T-helper 1 cell (primary cell): ENCODE measurements at places on chromosomes 7 and 10.

- DNase-seq = peak; percentile 72
Observed at GRCh38 chr10:102835007-102835482, 2.2 kb downstream of the CYP17A1 start.

DNA sequence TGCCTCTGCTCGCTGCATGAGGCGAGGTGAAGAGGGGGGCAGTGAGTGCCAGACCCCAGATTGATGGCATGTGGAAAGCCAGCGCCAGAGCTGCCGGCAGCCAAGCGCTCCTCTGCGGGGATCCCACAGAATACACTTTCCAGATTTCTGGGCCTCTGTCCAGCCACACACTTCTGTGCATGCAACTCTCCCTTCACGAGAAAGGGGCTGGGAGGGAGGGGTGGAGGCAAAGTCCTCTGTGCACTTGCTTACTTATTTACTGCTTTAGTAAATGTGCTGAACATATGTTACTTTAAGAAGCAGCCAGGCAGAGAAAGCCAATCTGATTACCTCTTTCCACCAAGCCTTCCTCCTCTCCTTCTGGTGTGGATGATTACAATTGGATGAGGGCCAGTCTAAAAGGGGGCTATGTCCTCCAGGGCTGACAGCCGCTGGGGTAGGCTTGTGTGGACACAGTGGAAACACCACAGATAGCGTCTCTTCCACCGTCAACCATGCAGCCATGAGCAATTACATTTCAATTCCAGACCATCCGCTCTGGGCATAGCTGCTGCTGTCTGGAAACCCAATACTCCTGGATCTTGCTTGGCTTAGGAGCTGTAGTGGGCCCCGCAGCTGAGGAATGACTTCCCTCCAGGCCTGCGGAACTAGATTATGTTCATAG lies 322.8 kb upstream of the ANKRD30A start:
- no peak for DNase-seq

DNA sequence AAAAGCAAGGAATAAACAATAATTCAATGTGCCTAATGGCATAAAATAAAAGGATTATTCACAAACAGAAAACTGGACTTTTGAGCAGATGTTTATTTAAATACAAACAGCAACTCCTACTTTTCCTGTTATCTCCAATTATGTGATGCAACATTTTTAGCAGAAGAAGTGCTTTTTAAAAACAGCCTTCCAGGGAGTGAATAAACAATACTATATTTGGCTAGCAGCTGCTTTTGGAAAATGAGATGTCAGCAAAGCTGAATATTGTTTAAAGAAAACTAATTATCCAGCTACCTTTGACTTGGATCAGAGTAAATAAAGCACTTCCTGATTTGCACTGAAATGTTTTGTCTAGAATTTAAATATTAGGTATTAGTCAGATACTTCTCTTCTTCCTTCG lies 23.2 kb downstream of the CDK1 start:
- DNase-seq = no peak

GRCh38 chr7:97089771-97090170 lies 27.7 kb upstream of the SDHAF3 start:
- no peak for DNase-seq

- DNase-seq = no peak
Observed at GRCh38 chr10:132107949-132108877, 42.5 kb downstream of the JAKMIP3 start.

GRCh38 chr7:122013065-122013464 lies 131.0 kb downstream of the AASS start:
- DNase-seq = no peak

DNA sequence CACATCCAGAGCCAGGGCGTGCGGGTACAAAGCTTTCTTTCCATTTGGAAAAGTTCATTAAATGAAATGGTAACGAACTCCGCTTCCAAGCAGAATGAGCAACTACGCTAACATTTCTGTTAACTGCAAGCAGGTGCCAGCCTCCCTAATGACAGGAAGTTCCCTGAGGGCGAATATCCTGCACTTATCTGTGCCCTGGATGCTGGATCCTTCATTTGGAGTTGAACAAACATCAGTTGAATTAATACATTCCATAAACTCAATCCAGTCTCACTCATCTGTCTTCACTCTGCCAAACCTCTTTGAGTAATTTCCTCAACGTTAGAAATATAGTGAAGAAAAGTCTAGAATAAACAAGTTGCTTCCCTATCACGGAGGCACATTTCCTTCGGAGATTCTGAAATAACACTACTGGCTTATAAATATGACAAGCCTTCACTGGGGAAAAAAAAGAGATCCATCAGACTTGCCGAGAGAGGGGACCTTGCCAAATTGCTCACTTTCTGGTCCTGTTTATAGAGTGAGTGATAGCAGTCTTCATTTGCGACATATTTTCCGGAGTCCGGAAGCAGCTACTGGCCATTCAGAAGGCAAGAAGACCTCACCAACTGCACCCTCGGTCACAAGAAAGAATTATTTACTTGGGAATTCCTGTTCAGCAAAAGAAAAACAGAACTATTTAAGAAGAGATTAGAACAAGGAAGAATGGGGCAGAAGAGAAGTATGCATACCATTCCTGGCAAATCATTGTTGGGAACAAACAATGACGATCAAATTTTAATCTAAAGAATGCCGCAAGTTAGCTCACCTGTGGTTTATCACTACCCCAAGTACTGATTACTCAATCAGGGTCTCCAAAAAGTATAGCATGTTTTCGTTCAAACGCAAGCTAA lies 196.4 kb downstream of the FAM107B start:
- DNase-seq = no peak

- DNase-seq = no peak
Observed at GRCh38 chr10:101570428-101571270, 17.4 kb downstream of the POLL start.

DNA sequence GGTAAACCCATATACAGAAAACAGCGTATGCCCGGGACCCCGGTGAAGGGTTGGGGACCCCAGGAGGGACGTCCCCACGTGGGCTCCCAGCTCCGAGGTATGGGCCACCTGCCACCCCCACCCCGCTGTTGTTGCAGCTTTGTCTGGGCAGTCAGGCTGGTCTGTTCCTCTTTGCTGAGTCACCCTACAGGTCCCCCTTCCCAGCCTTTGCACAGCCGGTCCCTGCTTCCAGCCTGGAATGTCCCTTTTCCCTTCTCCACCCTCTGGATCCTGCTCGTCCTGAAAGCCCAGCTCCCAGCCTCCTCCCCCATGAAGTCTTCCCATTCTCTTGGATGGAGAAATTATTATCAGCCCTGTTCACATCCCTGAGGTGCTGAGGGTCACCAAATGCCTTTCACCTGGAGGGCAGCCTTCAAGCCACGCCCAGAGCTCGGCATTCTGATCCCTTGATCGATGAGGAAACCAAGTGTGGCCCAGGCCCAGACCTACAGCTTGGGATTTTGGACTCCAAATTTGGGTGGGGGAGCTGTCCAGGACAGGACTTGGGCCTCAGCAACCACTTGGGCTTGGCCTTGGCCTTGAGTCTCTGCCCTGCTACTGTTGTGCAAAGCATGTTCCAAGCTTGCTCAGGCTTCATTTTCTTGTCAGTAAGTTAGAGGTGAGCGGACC lies 2.6 kb downstream of the CLDN4 start:
- DNase-seq = no peak

DNA sequence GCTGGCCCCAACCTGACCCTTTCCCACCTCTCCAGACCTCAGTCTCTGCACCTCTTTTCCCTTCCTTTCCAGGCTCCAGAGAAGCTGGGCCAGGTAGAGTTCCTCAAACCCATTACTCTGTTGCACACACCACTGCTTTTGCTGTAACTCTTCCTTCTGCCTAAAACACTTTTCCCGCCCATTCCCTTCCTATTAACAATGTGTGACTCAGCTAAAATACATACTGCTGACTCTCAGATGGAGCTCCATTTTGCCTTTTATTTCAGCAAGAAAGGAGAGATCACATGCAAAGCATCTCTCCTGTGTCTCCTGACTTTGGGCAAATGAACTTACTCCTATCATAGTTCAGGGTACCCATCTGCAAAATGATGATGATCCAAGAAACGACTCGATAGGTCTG lies 201.0 kb downstream of the CALN1 start:
- no peak for DNase-seq

- DNase-seq = no peak
Observed at GRCh38 chr10:10460451-10460850, 557.2 kb upstream of the CELF2 start.

GRCh38 chr10:30238836-30239235 lies 110.2 kb downstream of the MTPAP start:
- DNase-seq = no peak

- DNase-seq = no peak
Observed at GRCh38 chr10:92850185-92850584, 1.9 kb downstream of the EXOC6 start.

GRCh38 chr10:21161090-21161625 lies 264.0 kb upstream of the NEBL start:
- DNase-seq = no peak

GRCh38 chr7:94882891-94883290 lies 24.5 kb upstream of the PPP1R9A start:
- DNase-seq = no peak

DNA sequence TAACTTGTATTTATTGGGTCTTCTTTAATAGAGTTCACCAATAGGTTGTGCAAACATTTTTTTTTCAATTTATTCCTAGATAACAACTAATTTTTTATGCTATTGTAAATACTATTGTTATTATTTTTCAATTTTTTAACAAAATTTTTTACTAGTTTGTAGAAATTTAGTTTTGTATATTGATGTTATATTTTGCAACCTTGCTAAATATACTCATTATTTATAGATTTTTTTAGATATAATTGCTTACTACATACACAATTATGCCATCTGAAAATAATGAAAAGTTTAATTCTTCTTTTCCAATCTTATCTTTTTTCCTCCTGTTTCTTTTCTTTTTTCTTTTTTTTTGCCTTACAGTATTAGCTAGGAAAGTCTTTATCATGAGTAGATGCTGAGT lies 216.9 kb downstream of the SLC25A13 start:
- DNase-seq = no peak

DNA sequence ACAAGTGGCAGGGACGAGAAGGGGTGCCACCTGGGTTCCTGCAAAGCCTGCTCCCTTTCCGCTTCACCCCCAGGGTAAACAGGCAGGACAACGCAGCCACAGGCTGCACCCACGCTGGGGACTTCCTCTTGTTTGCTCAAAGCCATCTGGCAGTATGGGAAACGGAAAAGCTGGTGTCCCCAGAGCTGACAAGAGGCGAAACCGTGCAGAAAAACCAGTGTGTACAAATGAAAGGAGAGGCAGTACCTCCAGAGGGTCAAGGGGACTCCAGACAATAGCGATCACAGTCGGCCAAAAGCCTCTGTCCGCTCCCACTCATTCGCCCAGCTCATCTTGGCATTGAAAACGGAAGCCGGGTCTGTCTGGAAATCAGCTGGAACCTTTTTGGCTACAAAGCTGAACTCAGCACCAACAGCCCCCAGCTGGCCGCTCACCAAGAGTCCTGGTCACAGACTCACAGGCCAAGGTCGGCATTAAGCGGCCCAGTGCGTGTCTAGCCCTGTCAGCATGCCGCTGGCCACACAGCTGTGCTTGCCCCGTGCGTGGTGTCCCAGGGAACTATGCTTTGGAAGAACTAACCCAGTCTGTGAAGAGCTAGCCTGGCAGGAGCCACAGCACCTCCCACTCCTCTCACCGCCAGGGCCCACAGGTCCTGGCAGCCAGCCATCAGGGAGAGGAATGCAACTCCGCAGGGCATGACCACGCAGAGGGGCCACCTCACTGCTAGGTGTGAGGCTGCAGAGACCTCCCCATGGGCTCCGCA lies 10.4 kb downstream of the TNS3 start:
- DNase-seq = no peak

DNA sequence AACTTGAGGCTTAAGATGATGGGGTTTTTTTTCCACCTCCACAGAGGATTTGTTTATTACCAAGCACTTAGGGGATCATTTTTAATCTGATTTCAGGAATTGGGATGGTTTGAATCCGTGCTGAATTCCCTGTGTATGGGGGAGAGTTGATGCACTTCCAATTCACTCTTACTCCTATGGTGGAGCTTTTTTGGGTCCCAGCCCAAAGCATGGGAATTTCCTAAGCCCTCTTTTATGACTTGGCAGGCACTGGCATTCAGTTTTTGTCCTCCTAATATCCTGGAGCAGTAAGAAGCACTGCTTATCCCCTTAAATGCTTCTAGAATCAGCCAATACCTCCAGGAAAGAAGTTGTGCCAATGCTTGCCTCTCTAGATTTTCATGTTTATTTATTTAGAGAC lies 78.7 kb downstream of the HYCC1 start:
- no peak for DNase-seq

DNA sequence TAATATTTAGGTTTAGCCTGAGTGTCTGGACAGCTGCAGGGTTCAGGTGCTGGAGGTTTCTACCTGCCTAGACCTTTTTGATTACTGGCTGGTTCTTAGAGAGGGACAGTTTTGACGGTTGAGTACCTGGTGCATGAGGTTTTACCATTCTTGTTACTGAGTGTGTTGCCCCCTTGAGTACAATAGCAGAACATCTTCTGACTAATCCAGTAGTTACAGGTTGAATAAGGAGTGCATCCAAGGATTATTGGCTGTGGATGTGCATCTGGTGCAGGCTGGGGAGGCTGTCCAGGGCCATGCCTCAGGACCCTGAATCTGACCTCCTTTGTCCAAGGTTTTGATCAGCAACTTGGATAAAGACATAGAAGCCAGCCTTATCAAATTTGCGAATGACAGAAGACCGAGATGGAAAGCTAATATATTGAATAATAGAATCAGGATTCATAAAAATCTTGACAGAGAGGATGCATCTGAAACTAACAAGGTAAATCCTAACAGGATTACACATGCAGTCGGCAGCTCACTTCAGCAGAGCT lies 23.1 kb downstream of the PLPP4 start:
- no peak for DNase-seq

GRCh38 chr10:97057491-97058235 lies 128.1 kb downstream of the SLIT1 start:
- DNase-seq = no peak

GRCh38 chr10:15167411-15168290 lies 842 bp downstream of the NMT2 start:
- DNase-seq = peak; percentile 41

DNA sequence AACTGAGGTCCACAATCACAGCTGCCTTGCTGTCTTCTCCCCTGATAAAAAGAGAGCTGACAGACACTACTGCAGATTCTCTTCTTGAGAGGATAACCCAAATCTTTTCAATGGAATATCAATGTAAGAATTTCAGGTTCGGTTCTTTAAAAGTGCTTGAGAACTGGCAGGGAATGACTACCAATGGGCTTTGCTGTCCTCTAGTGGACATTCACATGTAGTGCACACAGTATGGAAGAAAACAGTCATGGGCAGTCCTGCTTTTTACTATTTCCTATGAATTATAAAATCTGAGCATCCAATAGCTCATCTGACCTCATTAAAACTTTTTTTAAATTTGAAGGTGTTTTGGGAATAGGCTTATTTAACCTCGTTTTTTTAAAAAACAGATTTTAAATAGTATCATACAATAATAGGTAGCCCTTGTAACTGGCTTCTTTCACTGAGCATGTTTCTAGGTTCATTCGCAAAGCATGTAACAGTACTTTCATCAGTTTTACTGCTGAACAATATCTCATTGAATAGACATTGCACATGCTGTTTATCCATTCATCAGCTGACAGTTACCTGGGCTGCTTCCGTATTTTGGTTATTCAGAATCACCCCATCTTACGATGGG lies 18.3 kb downstream of the FZD9 start:
- DNase-seq = no peak
